ENCODE measurements at places on chromosomes 1 and 21.

DNA sequence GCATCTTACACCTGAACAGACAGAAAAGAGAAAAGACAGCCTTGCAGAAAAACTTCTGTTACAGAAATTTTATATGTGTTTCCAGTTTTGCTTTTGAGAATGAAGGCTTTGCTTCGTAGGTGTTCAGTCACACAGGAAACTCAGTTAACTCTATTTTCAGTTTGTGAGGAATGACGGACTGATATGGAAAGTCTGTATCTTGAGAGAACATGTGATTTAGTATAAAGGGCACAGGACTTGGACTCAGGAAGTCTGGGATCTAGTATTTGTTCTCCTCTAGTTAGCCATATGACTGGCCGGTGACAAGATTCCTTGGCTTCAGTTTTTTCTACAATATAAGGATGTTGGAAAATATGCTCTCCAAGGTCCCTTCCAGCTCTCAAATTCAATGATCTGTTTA, 149.1 kb downstream of the OLFM3 start:
- no peak for DNase-seq

DNA sequence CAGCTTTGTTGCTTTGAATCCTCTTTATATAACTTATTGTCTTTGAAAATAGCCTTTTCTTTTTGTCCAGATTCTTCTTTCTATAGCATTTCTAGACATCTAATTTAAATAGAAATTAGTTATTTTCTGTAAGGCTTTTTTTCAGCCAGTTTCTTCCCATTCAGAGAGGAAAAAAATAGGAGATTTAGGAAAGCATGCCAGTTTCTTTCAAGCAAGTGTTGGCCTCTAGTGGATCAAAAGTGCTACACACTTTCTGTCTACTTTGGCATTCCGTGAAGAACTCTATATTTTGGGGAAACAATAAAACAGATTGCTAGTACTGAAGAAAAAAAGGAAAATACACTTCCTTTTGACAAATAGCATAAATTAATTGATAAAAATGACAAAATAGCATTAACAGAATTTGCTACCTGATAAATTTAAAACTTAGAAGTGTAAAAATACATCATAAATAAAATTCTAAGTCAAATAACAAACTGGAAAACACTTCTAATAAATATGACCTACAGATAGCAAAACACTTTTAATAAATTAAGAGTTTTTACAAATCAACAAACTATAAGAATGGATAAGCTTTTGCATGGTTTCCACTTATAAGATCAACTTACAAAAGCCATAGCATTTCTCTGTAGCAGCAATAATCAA, 13.1 kb upstream of the EXO1 start:
- DNase-seq, result peak; percentile 50

DNA sequence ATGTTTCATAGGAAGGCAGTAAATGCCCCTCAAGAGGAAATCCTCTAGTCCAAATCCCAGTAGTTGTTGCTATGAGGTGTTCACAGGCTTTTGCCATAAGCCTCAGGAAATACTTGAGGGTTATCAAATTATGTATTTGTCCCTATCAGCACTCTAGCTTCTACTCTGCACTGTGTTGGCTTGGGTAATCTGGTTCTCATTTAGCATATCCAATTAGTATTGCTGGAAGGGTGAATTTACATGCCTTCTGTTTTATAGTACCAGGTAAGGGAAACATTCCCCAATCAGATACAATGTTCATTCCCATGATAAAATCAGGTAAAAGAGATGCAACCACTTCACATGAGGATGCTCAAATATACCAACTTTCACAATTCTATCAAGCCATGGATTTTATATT, 211.2 kb downstream of the S1PR1 start:
- no peak for DNase-seq

GRCh38 chr1:3630914-3631313, 6.1 kb downstream of the TPRG1L start:
- no peak for DNase-seq

DNA sequence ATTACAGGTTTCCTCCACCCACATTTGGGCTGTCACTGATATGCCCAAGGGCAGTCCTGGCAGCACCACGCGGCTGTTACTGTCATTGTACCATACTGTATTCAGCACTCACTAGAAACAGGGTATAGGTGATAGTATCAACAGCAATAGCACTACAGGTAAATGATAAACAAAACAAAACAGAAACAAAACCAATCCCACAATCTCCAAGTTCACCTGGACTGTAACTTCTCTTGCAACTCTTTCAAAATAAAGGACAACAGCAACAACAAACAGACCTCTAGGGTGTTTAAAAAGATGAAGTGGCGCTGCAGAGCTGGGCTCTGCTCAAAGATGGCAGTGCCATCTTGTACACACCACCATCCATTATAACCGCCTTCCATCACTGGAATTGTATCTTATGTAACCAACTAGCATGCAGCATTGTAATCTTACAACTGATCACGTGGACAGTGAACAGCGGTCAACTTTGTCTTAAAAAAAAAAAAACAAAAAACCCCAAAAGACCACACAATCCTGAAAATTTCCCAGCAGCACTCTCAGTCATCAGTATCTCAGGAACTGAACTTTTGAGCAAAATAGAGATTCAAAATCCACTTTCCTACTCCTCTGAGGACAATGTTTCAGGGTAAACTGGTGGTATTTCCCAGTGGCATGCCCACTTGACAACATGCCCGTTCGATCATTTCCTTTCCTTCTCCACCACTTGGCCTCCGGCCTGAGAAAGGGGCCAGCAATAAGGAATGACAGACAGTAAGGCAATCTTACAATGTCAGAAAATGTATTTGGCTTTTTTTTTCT, 3.8 kb downstream of the IRF2BP2 start:
- DNase-seq, result no peak

- DNase-seq, result no peak
These were observed 91.6 kb downstream of the RGS7 start for GRCh38 chr1:241265428-241265827.

DNA sequence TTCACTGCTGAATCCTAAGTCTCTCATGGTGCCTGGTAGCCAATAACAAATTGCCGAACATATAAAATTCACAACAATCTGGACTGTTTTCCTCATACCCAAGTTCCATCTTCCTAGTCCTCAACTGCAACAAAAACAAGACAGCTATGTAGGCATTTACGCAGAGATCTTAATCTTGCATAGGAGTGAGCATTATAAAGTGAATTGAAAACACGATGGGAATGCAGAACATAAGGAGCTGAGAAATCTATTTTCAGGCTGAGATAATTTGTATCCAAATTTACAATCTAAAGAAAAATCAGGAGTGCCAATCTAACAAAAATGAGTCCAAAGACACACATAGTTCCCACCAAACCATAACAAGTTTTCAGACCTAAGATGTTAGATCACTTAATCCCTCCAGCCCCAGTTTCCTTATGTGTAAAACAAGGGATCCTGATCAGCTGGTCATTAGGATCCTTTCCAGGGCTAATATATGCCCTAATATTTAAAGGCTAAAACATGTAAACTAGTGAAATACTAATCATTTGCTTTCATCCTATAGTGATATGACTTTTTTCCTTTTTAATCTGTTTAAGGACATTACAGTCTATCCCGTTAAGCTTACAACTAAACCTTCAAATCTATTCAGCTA, 1.9 kb downstream of the SLC16A1 start:
- peak; percentile 17 for DNase-seq
